ENCODE measurements at places on chromosomes 2 and 18.
A peak's percentile ranks its signal among the peaks of the same experiment; 100 is the strongest.

DNA sequence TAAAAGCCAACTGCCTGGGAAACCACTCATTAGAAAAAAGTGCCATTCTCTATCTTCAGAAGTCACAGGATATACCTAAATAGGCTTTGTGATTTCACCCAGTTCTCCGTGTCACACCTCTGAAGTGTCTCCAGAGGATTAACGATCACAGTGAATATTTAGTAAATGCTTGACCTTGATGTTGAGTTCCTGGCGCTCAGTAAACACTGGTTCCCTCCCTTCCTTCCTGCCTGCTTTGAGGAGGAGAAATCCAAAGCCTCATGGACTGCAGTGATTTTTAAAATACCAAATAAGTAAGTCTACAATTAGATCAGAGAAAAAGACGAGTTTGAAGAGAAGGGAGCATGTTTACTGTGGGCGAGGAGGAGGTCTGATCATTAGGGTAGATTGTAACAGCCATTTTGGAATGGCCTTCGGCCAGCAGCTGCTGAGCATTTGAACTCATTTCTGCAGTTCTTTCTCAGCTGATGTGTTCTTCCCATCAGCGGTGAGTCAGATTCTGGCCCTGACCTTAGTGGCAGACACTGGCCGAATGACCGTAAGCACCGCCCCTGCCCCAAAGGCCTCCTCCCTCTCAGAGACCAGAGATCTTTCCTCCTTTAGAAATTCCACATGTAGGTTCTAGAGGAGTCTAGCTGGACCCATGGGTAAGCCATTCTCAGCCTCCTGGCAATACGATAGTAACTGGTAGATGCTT lies 62.1 kb upstream of the SLC16A14 start:
- no peak for DNase-seq

DNA sequence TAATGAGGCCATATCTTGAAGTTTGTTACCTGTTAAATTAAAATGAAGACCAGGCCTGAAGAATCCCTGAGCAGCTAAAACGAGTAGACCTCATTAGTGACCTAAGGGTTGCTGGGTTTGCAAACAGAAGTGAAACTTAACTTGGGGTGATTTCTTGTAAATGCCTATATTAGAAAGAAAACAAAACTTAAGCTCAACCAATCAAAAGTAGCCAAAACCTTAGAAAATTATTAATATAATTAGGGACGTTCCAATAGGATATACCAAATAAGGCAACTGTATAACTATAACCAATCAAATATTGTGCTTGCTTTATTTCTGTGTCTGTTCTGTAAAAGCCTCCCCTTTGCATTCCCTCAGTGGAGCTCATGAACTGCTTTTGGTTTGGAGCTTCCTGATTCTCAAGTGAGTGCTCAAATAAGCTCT lies 137.9 kb upstream of the VRK2 start:
- no peak for DNase-seq

GRCh38 chr2:20141056-20141762 lies 83.7 kb downstream of the SDC1 start:
- DNase-seq: no peak

- DNase-seq: no peak
Measured at GRCh38 chr2:240202586-240202985, 62.1 kb upstream of the OTOS start.

DNA sequence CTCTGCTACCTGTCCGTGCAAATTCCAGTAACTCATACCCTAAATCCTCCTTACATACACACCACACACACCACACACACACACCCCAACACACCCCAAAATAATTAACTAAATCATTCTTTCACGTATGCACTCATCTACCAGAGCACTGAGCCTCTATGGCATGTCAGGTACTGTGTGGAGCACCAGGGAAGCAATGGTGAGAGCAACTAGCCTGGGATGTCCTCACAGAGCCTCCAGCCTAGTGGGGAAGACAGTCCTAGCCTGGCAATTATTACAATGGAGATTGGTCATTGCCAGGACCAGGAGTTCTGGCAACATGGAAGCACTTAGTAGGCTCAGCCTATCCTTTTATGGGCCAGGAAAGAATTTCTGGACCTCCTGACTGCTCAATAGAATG lies 72.7 kb upstream of the LCLAT1 start:
- DNase-seq: no peak

DNA sequence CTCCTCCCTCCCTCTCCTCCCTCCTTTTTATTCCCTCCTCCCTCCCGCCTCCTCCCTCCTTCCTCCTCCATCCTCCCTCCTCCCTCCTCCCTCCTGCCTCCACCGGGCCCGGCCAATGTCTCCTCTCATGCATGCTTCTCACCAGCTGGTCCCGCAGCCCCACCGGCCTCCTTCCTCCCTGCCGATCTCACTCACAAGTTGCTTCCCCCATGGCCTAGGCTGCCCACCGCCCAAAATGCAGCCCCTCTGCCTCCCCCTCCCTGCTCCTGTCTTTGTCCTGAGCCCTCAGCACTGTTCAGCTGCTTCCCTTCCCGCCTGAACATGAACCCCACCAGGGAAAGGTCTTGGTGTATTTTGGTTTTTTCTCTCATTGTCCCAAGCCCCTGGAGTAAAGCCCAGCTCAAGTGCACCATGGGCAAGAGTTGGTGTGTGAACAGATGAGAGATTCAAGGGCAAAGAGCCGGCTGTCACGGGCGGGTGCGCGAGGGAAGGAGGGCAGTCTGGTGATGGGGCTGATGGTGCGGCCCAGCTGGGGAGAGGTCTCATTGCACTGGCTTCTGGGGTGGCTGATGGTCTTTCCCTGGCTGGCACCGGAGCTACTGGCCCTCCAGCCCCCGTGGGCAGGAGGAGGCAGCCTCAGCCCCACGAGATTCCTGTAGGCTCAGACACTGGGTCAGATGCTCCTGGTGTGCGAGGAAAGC lies 117.6 kb downstream of the TWIST2 start:
- no peak for DNase-seq

DNA sequence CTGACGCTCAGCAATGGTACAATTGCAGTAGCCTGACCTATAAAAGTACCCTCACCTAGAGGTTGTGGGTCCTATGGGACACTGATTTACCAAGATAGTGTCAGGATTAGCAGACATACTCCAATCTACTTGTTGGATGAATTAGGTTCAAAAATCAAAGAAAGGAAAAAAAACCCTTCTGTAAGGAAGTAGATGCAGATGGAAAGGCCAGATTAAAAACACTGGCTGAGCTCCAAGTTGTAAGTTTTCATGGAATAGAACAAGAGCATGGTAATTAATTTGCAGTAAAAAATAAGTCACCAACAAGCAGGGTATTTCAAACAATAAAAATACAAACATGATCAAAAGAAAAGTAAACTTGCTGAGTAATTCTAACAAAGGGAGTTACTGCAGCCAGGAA lies 26.4 kb downstream of the IDH1 start:
- DNase-seq: no peak

- no peak for DNase-seq
Measured at GRCh38 chr18:48029296-48029986, 99.0 kb upstream of the SMAD2 start.

DNA sequence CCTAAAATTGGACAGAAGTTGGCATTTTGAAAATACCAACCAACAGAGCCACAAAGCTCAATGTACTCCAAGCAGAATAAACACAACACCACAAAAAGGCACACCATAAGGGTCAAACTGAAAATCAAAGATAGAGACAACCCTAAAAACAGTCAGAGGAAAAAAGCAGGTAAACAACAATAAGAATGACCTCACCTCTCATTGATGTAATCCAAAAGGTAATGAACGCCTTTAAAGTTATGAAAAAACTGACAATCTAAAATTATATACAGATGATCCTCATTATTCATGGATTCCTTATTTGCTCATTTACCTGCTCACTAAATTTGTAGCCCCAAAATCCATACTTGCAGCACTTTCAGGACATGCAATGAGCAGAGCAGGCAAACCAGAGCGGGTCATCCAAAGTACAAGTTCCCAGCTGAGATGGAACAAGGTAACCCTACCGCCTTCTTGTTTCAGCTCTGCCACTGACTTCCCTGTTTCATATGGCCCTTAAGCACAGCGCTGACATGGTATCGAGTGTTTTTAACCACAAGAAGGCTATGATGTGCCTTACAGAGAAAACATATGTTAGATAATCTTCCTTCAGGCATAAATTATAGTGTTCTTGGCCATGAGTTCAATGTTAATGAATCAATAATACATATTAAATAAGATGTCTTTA lies 17.0 kb downstream of the RTN4 start:
- no peak for DNase-seq

- DNase-seq: peak; percentile 88
Measured at GRCh38 chr2:18311420-18312195, 248.8 kb downstream of the RDH14 start.

DNA sequence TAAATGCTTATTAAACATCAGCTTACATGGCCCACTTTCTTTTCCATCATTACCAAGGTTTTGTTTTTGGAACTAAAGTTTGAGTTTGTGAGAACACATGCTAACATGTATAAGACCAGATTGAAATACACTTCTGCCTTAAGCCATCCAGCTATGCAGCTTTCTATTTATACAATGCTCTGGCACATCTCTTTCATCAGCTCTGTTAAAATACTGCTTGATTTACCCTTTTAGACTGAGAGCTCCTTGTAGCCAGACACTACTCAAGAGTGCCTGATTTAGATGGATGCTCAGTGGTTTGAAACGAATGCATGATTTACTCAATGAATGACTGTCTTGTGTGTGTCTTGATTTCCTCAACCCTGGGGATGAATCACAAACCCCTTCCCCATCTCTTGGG lies 392.5 kb downstream of the THSD7B start:
- DNase-seq: no peak

GRCh38 chr2:46335391-46336282 lies 38.4 kb downstream of the EPAS1 start:
- DNase-seq: no peak

DNA sequence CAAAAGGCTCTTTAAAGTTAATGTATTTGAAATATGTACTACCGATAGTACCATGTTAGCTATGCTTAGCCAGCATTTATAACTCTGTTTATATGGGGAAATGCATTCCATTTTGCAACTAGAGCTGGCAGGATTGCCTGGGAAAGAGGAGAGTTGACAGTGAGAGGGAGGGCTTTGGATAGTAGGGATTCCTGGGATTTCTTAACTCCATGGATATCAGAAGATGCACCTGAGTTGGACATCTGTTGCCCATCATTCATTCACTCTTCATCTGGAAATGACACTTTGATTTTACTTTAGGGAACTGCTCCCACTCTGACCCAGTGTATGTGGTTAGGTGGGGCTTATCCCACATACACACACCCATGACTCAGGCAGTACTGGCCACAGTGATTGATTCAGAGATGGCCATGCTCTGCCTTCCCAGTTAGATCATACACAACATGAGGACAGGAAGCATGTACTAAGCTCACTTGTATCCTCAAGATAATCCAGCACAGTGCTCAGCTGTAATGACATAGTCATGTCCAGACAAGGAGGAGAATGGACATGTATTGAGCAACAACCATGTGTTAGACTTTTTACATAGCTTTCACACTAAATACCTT lies 248.8 kb downstream of the MREG start:
- no peak for DNase-seq

DNA sequence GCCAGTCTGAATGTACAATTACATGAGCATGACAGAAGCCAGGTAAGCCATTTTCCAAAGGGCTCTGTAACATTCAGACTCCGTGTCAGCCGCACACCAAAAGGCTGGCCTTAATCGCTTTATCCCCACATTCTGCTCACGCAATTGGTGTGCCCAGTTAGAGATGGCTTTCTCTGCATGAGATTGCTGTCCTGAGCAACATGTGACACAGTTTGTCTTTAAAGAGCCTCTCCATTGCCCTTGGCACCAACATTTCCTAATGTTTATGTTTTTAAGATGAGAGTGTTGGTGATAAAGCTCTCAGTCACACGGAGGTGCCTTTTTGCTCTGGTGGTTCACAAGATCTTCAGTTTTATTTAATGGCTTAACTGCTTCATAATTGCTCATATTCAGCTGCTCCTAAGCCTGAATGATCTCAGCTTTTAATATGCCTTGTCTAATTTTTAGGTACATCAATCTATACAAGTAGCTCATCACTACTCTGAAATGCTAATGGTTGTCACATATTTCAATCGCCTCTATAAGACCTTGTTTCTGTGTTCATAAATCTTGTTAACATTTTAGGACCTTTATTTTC lies 164.8 kb upstream of the ACVR2A start:
- DNase-seq: peak; percentile 94

DNA sequence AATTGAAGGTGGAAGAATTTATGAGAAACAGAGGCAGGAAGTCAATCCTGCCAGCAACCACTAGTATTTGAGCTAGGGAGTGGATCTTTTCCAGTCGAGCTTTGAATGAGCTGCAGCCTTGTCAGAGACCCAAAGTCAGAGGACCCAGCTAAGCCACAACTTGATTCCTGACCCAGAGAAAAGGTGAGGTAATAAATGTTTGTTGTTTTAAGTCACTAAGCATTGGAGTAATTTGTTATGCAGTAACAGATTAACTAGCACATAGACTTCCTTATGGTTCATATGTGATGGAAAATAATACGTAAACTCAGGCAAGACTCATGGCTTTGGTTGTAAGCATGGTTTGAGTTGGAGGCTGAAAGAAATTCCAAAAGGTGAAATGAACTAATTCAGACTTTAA lies 21.6 kb downstream of the EFEMP1 start:
- DNase-seq: no peak

- DNase-seq: no peak
Measured at GRCh38 chr18:64127172-64127571, 21.7 kb downstream of the LINC00305 start.

DNA sequence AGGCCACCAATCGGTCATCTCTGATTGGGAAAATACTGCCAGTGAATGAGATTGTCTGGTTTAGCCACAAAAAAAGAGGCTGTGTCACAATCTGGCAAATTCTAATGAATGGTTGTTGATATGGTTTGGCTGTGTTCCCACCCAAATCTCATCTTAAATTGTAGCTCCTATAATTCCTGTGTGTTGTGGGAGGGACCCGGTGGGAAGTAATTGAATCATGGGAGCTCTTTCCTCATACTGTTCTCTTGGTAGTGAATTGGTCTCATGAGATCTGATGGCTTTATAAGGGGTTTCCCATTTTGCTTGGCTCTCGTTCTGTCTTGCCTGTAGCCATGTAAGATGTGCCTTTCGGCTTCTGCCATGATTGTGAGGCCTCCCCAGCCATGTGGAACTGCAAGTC lies 838.3 kb downstream of the SLC4A3 start:
- no peak for DNase-seq

- DNase-seq: no peak
Measured at GRCh38 chr2:111618978-111619902, 264.8 kb downstream of the ANAPC1 start.

GRCh38 chr18:22447792-22448191 lies 30.1 kb upstream of the CTAGE1 start:
- no peak for DNase-seq

GRCh38 chr18:62384068-62384467 lies 59.0 kb downstream of the TNFRSF11A start:
- no peak for DNase-seq

GRCh38 chr2:53652131-53652530 lies 115.5 kb upstream of the CHAC2 start:
- no peak for DNase-seq

GRCh38 chr2:26651470-26651771 lies 10.3 kb upstream of the CIB4 start:
- no peak for DNase-seq

GRCh38 chr2:46470114-46470628 lies 9.2 kb upstream of the TMEM247 start:
- no peak for DNase-seq

Data from NCI-H2081 (cell line).